Stimulated activated CD8-positive, alpha-beta memory T cell treated with anti-CD3 and anti-CD28 coated beads, Interleukin-12 subunit alpha, Interleukin-12 subunit beta, amount 100 ng/mL, for 4 hours (primary cell): ENCODE measurements at places on chromosomes 7 and 10.

- no peak for DNase-seq
These were observed 11.0 kb downstream of the GRID1 start for GRCh38 chr10:86355571-86356038.

GRCh38 chr7:128886391-128887168 is 23.9 kb downstream of the ATP6V1F start:
- DNase-seq: no peak

- DNase-seq: no peak
These were observed 625.4 kb upstream of the FOXK1 start for GRCh38 chr7:4056552-4057288.

DNA sequence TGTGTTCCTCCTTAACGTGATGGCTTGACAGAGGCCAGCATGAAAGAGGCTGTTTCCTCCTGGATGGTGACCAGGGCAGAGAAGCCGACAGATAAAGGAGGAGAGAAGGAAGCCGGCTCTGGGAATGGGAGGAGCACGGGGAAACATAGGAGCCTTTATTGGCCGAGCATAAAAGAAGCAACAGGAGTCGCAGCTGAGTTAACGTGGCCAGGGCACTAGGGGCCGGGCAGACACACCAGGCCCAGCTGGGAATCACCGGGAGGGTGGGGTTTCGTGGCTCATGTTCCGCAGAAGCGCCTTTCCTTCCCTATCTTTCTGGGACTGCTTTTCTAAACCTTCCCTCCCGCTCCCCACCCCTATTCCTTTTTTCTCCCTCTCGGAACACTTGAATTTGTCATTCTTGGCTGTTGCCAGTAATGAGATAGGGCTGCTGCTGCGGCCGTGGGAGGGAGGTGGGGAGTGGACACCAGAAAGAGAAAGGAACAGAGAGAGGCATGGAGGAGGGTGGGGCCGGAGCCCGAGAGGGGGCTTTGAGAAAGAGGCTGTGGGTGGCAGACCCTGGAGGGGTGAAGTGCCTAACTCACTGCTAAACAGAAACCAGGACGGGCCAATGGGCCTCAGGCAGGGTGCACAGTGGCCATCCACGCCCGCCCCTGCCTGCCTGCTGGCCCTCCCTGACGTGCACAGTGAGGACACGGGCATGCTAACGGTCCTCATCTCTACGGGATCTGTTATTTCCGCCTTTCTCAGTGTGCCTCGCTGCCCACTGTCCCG is 65.2 kb downstream of the COL13A1 start:
- DNase-seq: no peak

DNA sequence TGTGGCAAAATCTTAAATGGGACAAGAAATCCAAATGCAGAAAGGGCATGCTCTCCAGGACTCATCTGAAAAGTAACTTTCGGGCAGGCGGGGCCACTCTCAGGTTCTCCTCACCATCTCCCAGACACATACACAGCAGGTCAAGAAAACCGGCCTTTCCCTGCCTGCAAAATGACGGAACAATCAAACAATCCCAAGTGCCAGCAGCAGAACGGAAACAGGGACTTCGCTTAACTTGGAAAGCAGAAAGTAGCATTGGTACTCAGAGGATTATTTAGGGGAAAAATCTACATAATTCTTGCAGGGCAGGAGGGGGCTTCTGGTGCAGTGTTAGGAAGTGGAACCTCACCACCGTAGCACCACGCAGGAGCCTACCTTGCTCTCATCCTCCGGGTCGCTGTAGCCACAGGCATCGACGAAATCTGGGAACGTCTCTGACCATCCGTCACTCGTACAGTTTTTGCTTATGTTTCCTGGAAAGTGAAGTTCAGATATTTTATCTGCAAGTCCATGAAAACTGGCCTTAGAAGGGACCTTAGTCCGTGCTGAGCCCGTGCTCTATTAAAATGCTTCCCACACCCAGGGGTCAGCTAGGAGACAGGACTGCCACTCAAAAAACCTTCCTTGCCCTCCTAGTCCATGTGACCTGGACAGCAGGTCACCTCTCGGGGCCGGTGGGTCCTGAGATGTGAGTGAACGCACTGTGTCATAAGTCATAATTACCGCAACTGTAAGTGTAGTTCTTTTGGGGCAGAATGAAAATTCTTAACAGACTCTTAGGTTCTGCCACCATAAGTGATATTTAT is 41.1 kb downstream of the VIPR2 start:
- no peak for DNase-seq

DNA sequence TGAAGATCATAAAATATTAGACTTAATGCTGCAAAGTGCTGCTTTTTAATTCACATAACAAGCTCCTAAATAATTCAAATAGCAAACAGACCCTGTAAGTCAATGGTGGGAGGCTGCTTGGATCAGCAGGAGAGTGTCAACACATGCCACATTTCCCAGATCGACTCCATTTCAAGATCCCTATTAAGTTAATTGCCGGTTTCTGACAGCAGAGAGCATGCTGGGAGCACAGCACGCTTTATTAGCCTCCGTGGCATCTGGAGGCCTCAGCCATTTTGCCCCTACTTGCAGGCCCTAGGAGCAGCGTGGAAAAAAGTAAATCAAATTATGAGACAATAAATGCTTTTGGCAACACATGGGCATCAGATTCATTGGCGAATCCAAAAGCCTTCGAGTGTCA is 201.0 kb downstream of the EMX2 start:
- no peak for DNase-seq
